ENCODE measurements at places on chromosomes 5 and 9.

DNA sequence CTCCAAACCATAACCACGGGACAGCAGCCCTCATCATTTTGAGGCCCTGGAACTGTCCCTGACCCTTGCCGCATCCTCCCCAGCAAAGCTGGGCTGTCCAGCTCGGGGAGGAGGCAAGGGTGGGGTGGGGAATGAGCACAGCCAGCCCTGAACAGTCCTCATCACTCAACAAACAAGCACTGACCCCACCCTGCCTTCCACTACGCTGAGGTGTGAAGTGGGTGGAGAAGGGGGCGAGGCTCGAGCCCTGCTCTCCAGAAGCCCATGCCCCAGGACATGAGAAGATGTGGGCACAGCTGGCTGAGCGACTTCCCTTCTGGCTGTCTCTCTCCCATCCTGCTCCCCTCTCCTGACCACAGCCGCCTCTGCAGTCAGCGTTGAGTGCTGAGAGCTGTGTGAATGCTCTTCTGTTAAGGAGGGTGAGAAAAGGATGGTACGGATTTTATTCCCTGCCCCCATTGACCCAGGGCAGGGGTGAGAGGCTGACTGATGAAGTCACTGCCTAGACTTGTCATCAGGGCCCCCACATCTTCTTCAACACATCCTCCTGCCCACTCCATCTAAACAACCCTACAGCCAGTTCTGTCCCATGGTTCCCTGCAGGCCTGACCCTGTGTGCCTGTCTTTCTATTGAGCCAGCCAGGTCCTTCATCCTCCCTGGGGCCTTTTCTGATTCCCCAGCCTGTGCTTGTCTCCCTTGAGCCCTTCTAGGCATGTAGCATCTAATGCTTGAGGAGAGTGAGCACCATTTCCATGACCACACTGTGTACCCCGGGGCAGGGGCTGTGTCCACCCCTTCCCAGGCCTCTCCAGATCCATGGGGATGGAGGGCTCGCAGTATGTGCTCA is 276.0 kb downstream of the FSTL4 start:
- no peak for DNase-seq

- DNase-seq, result no peak
These were observed 144.1 kb upstream of the NFIL3 start for GRCh38 chr9:91567642-91568274.

DNA sequence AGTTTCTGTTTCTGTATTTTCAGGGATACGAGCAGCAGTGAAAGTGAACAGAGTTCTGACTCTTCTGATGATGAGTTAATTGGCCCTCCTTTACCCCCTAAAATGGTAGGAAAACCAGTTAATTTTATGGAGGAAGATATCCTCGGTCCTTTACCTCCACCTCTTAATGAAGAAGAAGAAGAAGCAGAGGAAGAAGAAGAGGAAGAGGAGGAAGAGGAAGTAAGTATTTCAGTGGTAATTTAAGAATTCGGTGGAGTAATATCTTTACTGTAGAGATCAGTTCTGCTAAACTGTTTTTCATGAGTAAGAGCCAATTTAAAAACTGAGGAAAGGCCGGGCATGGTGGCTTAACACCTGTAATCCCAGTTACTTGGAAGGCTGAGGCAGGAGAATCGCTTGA is 17.2 kb downstream of the WDR70 start:
- DNase-seq, result no peak

DNA sequence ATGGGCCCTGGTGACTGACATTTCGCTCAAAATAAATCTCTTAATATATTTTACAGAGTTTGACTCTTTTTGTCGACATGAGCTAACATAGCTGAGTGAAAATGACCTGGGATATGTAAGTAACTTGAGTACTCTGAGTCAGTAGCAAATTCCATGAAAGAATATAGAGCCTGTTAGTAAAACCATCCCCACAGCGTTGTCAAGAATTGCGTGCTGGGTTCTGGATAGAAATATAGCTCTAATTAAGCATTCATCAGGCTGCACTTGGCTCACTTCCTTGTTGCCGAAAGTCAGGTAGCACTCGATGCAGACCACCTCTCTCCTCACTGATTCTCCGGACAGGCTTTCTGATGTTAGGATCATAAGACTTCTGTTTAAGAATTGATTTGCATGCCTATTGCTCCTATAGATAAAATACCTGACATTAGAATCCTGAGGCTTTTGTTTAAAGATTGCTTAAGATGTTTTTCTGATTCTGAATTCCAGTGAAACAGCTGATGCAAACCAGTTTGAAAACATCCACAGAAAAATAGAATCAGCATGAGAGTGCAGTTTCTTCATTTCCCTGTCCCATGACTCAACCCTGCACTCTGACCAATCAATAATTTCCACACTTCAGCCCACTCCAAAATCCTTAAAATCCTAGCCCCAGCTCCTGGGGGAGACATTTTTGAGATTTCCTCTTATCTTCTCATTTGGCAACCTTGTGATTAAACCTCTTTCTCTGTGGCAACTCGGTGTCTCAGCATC is 310.6 kb downstream of the DIRAS2 start:
- DNase-seq, result no peak

DNA sequence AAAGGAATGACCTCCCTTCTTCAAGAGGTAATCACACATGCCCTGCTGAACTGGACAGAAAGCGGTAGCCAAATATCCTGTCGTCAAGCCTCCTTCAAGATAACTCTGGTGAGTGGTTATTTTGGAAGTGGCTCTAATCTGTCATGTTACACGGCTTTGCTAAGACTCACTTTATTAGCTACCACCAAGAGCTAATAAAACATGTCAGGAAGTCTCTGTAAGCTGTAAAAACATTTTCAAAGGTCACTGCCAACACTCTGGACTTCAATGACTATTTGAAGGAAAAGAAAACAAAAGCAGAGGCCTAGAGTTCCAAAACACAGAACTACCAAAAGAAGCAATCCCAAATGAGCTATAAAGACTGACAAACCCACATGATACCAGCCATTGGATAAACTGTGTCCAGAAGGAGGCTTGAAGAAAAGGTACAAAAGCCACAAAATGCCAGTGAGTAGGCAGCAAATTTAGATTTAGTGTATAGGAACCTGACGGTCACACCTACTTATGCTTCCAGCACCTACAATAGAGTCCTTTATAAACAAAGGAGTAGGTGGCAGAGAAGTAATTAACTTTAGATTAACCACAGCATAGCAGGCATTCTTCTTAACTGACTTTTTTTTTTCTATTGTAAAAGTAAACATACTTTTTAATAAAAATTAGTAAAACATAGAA is 97.3 kb upstream of the EQTN start:
- no peak for DNase-seq

DNA sequence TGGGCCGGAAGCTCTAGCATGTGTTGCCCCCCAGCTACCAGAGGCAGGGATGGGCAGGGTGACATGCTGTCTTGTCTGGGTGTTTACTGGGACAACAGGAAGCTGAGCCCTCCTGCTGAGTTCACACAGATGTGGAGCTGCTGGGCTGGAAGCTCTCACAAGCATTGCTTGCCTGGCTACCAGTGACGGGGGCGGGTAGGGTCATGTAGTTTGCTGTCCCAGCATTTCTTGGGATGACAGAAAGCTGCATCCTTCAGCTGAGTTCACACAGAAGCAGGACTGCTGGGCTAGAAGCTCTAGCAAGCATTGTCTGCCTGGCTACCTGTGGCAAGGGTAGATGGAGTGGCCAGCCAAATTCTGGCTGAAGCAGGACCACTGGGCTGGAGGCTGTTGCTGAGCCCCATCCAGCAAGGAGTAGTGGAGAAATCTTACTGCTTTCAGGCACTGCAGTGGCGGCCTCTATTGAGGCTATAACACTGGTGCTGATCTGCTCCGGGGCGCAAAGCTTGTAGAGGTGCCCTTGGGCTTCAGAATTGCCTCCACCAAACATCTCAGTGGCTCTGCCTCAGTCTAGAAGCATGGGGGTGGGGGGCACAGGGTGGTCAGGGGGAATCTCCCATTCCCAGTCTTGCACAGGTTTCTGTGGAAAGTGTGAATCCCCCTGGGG is 25.1 kb downstream of the POLK start:
- no peak for DNase-seq

DNA sequence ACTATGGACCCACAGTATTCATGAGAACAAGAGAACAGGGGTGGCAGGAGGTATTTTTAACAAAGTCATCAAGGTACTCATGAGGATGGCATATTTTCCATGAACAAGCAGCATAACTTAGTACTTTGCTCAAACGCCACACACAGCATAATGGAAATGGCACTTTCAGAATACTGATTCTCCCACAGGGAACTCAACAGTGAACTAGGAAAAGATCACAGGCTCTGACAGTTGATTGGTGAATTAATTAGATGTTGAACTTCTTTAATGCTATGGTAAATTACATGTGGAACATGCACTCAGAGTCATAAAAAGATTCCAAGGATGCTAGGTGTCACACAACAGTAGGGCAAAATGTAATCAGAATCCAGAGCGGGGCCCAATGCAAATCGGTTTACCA is 1088.6 kb upstream of the C9orf72 start:
- no peak for DNase-seq

DNA sequence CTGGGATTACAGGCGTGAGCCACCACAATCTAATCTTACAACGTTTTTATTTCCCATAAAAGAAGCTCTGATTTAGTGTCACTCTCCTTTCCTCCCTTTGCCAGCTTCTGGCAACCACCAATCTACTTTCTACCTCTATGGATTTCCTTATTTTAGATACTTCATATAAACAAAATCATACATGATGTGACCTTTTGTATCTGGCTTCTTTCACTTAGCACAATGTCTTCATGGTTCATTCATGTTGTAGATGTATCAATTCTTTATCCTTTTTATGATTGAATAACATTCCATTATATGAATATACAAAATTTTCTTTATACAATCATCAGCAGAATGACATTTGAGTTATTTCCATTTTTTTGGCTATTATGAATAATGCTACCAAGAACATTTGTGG is 9.7 kb upstream of the TRIO start:
- DNase-seq, result no peak

DNA sequence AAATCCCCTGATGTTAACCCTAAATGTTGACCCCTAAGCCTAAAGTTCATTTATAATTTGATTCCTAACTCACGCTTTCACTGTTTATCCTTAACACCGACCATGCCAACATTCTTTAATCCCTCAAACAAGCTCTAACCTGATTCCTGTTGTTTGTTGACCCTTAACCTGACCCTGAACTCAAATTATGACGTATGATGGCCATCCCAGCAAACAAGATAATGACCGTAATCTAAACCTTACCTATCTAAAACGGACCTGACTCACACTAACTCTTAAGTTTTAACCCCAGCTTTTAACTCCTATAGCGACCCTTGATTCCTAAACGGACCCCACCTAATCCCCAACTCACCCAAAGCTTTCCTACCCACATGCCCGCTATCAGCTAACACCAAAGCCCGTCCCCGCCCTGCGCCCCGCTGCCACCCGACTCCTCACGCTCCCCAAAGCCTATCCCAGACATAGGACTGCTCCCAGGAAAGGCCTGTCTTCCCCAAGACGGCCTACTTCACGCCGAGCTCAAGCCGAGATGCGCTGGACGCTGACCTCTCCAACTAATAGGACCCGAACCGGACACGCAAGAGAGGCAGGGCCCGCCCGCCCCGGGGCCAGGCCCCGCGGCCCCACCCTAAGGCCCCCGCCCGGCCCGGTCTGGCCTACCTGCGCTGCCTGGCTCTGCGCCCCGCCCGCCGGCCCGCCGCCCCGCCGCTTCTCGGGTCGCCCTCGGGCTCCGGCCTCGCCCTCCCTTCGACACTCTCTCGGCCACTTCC is 395 bp downstream of the TLN1 start:
- DNase-seq, result no peak

GRCh38 chr5:7412409-7412808 is 16.5 kb downstream of the ADCY2 start:
- no peak for DNase-seq

GRCh38 chr9:92402360-92402759 is 2.0 kb downstream of the OGN start:
- DNase-seq, result no peak

DNA sequence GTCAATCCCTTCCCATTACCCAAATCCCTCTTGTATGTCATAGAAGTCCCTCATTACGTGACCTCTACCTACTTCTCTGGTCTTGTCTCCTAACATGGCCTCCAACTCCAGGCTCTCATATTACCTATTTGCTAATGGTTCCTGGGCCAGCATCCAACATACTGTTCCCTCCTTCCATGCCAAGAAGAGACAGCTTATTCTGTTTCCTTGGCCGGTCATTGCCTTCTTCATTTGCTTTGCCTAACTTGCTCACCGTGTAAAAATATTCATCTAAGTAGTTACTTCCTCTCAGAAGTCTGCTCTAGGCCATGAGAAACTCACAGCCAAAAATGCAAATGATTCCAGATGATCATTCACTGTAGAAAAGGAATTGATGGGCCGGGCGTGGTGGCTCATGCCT is 8.9 kb upstream of the IL6ST start:
- DNase-seq, result no peak

DNA sequence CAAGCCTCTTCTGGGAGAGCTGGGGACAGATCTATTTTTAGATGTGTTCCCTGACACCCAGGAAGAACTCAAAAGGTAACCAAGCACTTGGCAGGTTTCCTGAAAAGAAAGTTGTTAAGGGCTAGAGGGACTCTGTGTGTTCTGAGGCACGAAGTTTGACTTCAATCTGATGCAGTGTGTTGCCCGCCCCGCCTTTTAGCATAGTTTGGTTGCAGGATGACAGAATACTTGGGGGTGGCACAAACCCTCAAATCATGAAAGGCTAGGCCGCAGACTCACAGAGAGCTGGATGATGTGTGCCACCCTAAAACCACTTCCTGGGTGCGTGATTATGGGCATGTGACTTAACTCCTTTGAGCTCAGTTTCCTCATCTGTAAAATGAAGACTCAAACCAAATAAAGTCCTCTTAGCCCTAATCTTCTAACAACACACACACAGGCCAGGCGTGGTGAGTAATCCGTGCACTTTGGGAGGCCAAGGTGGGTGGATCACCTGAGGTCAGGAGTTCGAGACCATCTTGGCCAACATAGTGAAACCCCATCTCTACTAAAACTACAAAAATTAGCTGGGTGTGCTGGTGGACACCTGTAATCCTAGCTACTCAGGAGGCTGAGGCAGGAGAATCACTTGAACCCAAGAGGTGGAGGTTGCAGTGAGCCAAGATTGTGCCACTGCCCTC is 12.8 kb upstream of the NDFIP1 start:
- DNase-seq, result peak; percentile 99

DNA sequence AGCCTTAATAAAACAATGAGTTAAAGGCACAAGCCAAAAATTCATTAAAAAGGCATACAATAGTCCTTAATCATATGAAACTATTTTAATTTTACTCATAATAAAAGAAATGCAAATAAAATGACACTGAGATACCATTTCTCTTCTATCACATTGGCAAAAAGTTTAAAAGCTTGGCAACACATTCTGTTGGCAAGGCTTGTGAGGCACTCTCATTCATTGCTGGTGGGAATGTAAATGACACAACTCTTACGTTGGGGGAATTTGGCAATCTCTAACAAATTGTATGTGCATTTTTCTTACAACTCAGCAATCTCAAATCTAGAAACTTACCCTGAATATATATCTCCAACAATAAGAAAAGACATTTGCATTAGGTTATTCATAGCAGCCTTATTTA is 111.6 kb downstream of the PRELID2 start:
- no peak for DNase-seq

- no peak for DNase-seq
These were observed 27.0 kb downstream of the MSX2 start for GRCh38 chr5:174751154-174752000.

- no peak for DNase-seq
These were observed 5.9 kb downstream of the TRIO start for GRCh38 chr5:14148890-14149671.

GRCh38 chr9:116939614-116940013 is 252.5 kb downstream of the TRIM32 start:
- no peak for DNase-seq

GRCh38 chr5:74457876-74458275 is 182.7 kb downstream of the ENC1 start:
- DNase-seq, result no peak

All from T-helper 2 cell (primary cell).